ENCODE measurements at places on chromosomes 3 and 15. TPM values are rescaled to one million over a fixed set of nuclear protein-coding genes. Genes with fewer than 3 reads are reported as not detected.

GRCh38 chr15:68387381-68388143, 44.4 kb downstream of the ITGA11 start:
- no peak for DNase-seq

DNA sequence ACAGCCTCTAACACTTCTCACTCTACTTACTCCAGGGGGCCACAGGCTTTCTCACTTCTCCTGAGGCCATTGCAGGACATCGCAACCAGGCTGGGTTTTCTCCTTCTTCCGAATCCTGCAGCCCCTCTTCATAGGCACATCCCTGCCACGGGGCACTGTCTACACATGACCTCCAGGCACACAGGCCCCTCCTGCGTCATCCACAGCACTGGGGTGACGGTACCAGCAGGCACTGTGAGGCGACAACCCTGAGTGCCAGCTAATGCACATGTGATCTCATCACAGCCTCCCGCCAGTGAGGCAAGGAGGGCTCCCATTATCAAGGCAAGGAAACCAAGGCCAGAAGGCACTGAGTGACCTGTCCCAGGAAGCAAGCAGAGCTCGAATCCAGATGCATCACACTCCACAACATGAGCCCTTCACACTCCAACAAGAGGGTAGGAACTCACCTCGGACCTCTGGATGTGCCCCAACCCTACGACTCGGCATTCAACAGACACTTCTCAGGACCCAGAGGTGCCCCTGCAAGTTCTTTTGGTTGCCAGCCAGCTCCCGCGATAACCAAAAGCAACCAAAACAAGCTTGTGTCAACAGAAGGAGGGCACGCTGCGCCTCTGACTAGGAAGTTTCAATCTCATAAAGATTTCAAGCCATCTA, 16.7 kb downstream of the FAM174B start:
- no peak for DNase-seq

DNA sequence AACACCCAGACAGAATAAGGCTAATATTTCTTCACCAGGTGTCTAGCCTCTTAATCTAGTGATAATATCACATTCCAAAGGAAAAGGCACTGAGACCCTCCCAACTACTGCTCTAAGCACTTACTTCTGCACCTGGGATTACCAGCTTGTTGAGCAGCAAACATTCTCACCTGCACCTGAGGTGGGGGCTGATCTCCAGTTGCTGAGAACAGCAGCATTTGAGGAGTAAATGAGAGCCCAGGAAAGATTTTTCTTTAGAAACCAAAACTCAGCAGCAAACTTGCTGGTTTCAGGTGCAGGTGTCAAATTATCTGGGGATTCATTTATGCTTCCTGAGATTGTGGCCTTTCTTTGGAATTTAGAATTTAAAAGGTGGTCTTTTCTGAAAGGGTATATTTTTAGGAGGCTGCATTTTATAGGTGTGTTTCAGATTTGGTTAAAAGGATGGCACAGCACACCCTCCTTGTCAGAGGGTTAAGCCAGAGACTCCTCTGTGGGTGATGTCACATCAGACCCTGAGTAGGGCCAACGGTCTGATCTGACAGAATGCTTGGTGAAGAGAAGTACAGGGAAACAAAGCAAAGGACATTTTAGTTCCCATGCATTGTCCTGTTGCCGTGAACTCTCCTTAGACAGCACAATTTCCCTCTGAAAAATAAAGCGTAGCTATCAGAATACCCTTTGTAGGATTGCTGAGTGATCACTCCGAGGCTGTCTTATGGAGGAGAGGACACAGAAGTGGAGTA, 411.0 kb upstream of the ATP11B start:
- DNase-seq = no peak

DNA sequence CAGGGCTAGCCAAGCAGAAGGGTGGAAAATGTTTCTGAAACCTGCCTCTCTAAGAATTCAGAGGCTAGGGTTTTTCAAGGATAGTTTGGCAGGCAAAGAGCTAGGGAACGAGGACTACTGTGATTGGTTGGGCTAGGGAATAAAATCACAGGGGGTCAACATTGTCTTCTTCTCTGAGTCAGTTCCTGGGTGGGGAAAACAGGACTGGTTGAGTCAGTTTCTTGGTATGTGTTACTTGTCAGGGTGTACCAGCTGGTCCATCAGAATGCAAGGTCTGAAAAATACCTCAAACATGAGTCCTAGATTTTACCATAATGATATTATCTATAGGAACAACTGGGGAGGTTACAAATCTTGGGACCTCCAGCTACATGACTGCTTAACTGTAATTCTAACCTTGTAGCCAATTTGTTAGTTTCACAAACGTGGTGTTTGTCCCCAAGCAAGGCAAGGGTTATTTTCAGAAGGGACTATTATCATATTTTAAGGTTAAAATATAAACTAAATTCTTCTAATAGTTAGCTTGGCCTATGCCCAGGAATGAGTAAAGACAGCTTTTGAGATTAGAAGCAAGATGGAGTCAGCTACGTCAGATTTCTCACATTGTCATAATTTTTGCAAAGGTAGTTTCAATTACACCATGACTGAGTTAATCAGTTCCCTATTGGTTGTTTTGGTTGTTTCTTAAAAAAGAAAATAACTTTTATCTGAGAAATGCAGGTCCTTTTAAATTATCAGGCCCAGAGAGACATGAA, 231.5 kb downstream of the ALCAM start:
- no peak for DNase-seq

DNA sequence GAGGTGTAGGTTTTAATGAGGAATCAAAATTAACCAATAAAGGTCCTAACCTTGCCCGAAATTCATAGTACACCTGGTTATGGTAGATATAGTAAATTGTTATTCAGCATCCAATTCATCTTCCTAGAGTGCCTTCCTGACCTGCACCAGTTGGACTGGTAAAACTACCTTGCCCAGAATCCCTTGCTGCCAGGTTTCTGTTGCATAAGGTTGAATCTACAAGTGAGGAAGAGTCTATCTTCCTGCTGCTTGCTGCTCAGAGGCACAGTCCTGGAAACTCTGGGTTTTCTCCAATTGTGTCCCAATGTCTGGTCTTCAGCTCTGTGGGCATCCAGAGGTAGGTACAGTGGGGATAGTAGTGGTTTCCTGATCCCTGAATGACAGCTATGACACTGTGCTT, 17.3 kb downstream of the CCDC54 start:
- DNase-seq = no peak

DNA sequence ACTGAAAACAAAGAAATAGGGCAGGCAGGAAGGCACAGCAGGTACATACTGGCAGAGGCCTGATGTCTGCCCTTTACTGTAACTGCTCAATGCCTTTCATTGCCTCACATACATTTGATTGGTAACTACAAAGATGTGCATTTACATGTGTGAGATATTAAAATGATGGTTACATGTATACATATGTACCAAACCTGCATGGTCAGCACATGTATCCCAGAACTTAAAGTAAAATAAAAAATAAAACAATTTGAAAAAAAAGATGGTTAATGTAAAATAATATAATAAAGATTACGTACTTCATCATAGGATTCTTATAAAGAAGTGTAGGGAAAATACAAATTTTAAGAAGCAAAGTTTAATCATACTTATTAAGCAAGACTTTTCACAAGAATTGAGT, 15.1 kb downstream of the SSR3 start:
- DNase-seq = no peak

DNA sequence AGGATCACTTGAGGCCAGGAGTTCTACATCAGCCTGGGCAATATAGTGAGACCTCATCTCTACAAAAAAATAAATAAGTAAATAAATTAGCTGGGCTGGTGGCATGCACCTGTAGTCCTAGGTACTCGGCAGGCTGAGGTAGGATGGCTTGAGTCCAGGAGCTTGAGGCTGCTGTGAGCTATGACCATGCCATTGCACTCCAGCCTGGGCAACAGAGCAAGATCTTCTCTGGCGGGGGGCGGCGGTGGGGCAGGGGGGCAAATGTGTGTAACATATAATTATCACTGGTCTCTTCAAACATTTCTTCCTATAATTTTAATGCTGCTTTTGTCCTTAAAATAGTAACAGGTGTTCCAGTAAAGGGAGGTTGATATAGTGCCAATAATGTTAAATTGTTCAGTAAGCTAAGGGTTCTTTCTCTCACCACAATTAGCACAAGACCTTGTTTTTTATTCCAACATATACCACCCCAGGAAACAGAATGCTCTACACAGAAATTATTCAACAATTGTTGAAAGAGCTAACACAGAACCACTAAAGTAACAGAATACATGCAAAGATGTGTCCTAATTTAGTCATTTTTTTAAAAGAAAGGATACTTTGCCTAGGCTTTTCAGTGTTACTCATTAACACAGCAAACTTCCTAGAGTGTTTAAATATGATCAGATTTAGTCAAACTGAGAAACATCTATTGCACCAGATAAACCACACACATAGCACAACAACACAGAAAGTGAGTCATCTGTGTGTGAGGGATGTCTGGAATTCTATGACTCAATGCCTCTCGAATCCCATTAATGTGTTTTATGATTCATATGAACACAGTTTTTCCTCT, 29.1 kb downstream of the ANKRD28 start:
- no peak for DNase-seq

DNA sequence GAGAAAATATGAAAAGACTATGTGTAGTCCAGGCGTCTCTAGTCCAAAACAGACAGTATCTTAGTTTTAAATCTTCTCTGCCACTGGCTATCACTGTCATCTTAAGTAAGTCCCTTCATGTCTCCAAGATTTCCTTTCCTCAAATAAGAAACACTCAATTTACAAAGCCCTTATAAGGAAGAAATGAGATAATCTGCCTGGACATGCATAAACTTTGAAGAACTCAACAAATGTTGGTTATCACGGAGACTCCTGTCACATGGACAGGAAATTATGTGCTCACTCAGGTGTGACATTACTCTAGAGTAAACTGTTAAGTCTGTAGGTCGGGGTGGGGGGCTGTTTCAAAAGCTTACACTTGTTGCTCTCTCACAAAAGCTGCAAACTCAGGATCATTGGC, 91.9 kb downstream of the IMPG2 start:
- DNase-seq = no peak

The LRRC3B gene
- 0.13 TPM for total RNA-seq

- DNase-seq = no peak
Measured at GRCh38 chr15:62320259-62320658, 155.2 kb upstream of the C2CD4B start.

DNA sequence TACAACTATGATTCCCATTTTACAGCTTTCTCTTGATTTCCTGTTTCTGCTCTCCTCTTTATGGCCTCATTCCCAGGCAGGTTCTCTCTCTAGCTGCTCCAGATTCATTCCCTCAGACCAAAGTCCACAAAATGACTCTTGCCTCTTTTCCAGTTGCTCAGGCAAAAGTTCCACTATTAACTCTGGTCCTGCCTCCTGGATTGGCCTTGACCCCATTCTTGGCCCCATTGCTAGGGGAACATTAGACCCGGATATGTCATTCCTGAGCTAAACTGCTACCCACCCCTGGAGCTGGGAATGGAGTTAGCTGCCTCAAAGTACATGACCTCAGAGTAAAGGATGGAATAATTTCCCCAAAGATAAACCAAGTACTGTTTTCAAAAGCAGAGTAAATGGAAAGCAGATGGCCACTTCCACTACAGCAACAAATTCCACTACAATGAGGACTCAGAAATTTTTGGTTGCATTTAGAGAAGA, 73.0 kb upstream of the GAP43 start:
- DNase-seq = peak; percentile 44

The GPR62 gene
- total RNA-seq = not detected

- DNase-seq = no peak
Measured at GRCh38 chr3:135018149-135018923, 223.3 kb downstream of the EPHB1 start.

DNA sequence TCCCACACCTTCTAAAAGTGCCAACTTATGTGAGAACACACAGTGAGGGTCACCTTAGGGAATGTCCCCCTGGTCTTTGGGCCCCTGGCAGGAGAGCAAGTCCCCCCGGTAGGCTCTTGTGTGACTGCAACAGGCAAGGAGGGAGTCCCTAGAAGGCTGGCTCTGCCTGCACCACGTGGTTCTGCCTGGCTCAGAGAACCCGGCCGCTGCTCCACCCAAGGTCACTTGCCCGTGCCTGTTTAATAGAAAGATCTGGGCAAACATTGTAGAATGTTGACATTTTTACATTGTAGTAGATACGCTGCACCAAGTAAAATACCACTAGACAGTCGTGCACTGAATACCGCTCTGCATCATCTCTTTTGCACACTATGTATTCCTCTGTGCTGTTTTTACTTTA, 21.9 kb downstream of the GABRA5 start:
- no peak for DNase-seq

GRCh38 chr3:124886168-124887056, 753 bp downstream of the ITGB5 start:
- peak; percentile 64 for DNase-seq

DNA sequence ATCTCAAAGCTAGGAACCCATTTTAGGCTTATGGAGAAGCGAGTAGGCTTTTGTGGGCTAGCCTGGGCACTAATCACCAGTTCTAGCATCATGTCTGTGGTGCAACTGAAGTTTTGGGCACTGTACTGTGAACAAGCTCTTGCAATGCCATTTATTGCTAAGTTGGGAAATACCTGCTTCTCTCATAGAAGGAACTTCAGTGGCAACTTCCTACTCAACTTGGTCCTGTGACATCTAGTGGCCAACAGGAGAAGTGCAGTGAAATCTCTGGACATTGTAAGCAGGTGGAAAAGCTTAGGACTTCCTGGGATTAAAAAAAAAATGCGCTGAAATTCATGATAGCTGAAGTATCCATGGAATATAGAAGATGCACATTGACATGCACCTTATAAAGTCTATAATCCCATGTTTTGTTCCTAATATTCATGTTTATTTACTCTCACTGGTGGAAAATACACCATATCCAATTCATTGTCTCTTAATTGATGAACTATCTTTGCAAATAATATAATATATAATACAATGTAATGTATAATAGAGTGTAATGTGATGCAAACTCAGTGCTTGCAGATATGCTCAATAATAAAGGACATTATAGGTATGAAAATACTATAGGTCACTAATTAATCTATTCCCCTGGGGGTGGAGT, 6.5 kb upstream of the ALDH1A3 start:
- no peak for DNase-seq

The SETD5 gene
- 49.7 TPM for total RNA-seq

The DAZL gene
- not detected for total RNA-seq

The ADAMTS7 gene
- 31.0 TPM for total RNA-seq

DNA sequence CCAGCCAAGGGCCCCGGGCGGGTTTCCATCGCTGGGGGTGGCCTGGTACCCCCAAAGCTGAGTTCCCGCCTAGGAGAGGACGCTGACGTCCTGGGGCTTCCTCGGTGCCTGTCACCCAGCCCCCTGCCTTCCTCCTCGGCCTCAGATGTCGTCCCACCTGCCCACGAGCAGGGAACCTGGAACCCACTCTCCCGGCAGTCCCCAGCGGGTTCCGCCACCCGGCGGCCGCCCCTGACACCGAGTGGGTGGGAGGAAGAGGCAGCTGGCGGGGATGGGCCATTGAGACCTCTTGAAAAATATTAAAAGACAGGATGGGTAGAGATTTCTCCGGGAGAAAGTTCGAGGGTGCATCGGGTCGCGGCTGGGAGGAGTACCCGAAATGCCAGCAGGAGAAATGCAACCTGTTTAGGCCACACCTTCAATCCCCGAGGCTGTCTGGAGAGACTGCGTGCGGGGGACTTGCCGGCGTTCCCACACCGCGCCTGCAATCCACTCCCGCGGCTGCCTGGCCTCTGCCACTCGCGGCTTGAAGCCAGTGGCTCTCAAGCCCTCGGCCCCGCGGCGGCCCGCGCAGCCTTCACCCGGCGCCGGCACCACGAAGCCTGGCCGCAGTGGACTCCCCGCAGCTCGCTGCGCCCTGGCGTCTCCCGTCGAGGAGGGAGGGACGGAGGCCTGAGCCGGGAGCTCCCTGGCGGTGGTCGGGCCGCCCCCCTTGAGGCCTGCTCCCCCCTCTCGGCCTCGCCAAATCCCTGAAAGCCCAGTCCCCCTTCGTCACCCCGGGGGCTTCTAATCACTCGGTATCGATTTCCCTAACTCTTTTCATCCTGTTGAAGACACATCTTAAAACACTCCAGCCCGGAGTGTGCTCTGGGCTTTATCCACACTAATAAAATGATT, 8.6 kb upstream of the NR2F2 start:
- DNase-seq = peak; percentile 56

The CELSR3 gene
- total RNA-seq = 0.16 TPM
